ENCODE measurements at places on chromosomes 5 and 9. TPM values are rescaled to one million over a fixed set of nuclear protein-coding genes. Genes with fewer than 3 reads are reported as not detected.

GRCh38 chr9:137294091-137294680 lies 7.9 kb downstream of the NRARP start:
- H3K4me3 ChIP-seq = no peak overlapping the region
- no peak overlapping the region for H3K27ac ChIP-seq
- H3K27me3 ChIP-seq = peaks cover 28% of the 10 kb centered on the region
- DNase-seq = peak; percentile 38

DNA sequence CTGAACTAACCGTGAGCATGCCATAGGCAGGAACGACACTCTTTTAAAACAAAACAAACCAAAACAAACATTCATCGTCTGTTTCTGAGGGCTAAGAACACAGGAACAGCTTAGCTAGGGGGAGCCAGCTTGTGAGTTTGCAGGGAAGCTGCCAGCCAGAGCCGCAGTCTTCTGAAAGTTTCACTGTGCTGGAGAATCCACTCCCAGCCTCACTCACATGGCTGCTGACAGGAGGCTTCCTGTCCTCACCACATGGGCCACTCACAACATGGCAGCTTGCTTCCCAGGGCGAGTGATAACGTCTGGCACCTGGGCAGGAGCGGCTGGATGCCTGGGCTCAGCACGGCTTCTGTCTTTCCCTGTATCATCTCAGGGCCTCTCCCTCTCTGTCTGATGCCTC lies 275.2 kb downstream of the MSX2 start:
- peaks cover 6% of the 10 kb centered on the region for H3K36me3 ChIP-seq
- peaks cover 13% of the 10 kb centered on the region for H3K4me1 ChIP-seq
- H3K27ac ChIP-seq = no peak overlapping the region
- H3K27me3 ChIP-seq = peaks cover 1% of the 10 kb centered on the region

- no peak for DNase-seq
- no peak overlapping the region for H3K27ac ChIP-seq
- H3K4me3 ChIP-seq = no peak overlapping the region
- no peaks in the 10 kb centered on the region for H3K36me3 ChIP-seq
- peaks cover 10% of the 10 kb centered on the region for H3K4me1 ChIP-seq
- H3K27me3 ChIP-seq = peaks cover 45% of the 10 kb centered on the region
Measured at GRCh38 chr5:175448276-175448675, 4.3 kb upstream of the DRD1 start.

DNA sequence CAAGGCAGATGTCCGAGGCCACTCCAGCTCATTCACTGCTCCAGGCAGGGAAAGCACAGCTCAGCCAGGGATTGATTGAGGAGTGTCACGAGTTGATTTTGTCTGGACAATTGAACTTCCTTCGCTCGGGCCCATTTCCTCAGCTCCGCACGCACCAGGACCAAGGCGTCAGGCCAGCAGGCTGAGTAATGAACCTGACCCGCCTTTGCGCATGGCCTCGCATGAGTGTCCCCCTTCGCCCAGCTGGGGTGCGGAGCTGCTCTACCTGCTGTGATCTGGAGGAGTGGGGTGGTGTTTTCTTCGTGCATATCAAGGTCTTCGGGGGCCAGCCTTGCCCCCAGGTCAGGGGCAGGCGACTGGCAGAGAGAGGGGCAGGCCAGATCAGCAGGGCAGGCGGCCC lies 44.0 kb downstream of the VAV2 start:
- H3K4me1 ChIP-seq = no peaks in the 10 kb centered on the region
- no peaks in the 10 kb centered on the region for H3K27me3 ChIP-seq
- no peak overlapping the region for H3K4me3 ChIP-seq
- no peaks in the 10 kb centered on the region for H3K36me3 ChIP-seq
- H3K27ac ChIP-seq = no peak overlapping the region

DNA sequence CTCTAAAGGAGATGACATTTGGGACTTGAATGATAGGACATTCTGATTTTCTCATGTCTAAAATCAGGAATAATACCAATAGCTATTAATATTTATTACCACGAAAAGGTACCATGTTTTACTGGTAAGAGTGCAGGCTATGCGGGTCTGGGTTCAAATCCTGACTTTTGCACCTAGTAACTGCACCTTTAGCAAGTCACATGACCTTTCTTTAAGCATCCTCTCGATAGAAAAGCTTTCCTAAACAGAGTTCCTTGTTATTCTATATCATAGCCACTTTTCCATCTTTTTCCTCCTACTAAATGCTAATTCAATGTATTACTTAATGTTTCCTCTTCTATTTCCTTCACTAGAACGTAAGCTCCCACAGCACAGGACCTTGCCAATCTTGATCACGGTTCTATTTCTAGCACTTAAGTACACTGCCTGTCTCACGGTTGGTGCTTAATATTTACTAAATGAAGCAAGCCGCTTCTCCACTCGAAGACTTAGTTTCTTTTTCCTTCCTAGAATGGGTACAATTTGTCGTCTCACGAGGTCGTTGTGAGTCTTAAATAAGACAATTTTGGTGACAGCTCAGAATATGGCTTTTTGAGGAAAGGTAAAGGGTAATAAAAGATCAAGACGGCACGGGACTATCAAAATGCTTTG lies 816 bp downstream of the RBM18 start:
- no peaks in the 10 kb centered on the region for H3K27me3 ChIP-seq
- H3K4me1 ChIP-seq = peaks cover 46% of the 10 kb centered on the region
- H3K4me3 ChIP-seq = peak overlapping the region; percentile 99
- peaks cover 20% of the 10 kb centered on the region for H3K36me3 ChIP-seq

DNA sequence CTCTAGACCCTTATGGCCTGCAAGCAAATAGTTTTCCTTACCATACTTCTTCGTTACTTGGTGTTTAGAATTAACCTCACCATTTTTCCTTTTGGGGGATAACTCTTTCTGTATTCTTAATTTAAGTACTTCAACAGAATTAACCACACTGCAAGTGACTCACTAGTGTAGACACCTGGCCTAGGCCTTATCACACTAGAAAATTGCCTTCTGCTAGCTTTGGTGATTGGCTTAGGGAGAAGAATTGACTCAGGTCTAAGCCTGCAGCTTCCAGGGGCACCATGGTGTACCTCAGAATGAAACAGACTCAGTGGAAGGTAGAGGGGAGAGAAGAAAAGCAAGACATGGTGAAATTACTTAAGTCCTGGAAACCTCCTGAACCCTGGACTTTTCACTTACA lies 112.8 kb upstream of the HMHB1 start:
- no peaks in the 10 kb centered on the region for H3K36me3 ChIP-seq
- no peak overlapping the region for H3K4me3 ChIP-seq
- no peak overlapping the region for H3K27ac ChIP-seq

DNA sequence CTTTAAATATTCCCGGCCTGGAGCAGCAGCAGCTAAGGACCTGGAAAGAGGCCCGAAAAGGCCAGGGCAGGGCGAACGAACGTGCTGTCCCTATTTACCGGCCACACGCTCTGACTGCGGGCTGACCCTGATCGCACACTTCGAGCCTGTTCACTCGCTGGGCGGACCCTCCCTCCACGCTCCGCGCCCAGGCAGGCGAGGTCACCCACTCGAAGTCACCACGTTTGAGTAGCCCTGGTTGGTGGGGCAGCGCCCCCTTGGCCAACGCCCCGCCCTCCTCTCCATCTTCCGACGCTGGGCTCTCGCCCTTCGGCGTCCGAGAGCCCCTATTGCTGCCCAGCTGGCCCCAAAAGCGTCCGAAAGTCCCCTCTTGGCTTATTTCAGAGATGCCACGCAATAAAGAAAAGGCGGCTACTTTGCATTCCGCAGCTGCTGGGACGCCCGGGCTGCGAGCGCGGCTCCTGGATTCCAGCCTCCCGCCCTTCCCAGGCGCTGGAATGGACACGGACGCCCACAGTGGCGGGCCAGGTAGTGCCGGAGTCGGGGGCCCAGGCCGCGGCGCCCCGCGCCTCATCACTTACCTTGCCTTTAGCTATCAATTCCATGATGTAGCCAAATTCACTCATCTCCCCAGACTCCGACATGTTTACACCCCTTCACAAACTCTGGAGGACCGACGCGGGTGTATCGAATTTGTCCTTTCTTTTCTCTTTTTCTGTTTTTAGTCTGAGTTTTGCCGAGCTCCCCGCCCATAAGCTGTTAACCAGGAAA lies 9.9 kb upstream of the TRIM36 start:
- peak overlapping the region; percentile 69 for H3K4me3 ChIP-seq
- H3K27ac ChIP-seq = no peak overlapping the region
- peaks cover 3% of the 10 kb centered on the region for H3K36me3 ChIP-seq
- DNase-seq = no peak
- H3K27me3 ChIP-seq = peaks cover 65% of the 10 kb centered on the region
- peaks cover 3% of the 10 kb centered on the region for H3K4me1 ChIP-seq

- H3K27me3 ChIP-seq = no peaks in the 10 kb centered on the region
- no peaks in the 10 kb centered on the region for H3K36me3 ChIP-seq
- no peak overlapping the region for H3K27ac ChIP-seq
- no peaks in the 10 kb centered on the region for H3K4me1 ChIP-seq
- H3K4me3 ChIP-seq = no peak overlapping the region
Measured at GRCh38 chr9:110615498-110615897, 36.0 kb upstream of the SVEP1 start.

GRCh38 chr9:35615981-35616680 lies 2.1 kb downstream of the CD72 start:
- peaks cover 40% of the 10 kb centered on the region for H3K4me1 ChIP-seq
- H3K27me3 ChIP-seq = no peaks in the 10 kb centered on the region
- peak overlapping the region; percentile 77 for H3K4me3 ChIP-seq
- H3K27ac ChIP-seq = no peak overlapping the region

The ZBTB5 gene
- 8.3 TPM for total RNA-seq

The KDM4C gene
- 26.2 TPM for total RNA-seq

The C5orf52 gene
- not detected for total RNA-seq

The NMUR2 gene
- total RNA-seq = not detected

The IL5 gene
- total RNA-seq = 5.0 TPM
